ENCODE measurements at places on chromosomes 7 and 10. TPM values are rescaled to one million over a fixed set of nuclear protein-coding genes. Genes with fewer than 3 reads are reported as not detected.

GRCh38 chr7:94133460-94133859 lies 129.3 kb upstream of the BET1 start:
- H3K36me3 ChIP-seq: no peaks in the 10 kb centered on the region
- no peak for DNase-seq
- no peak overlapping the region for H3K27ac ChIP-seq
- H3K4me1 ChIP-seq: no peaks in the 10 kb centered on the region
- peaks cover 4% of the 10 kb centered on the region for H3K27me3 ChIP-seq

- no peak overlapping the region for H3K4me3 ChIP-seq
- H3K36me3 ChIP-seq: no peaks in the 10 kb centered on the region
- DNase-seq: no peak
- H3K27ac ChIP-seq: no peak overlapping the region
- H3K4me1 ChIP-seq: no peaks in the 10 kb centered on the region
These were observed 86.5 kb downstream of the DKK1 start for GRCh38 chr10:52400562-52400961.

DNA sequence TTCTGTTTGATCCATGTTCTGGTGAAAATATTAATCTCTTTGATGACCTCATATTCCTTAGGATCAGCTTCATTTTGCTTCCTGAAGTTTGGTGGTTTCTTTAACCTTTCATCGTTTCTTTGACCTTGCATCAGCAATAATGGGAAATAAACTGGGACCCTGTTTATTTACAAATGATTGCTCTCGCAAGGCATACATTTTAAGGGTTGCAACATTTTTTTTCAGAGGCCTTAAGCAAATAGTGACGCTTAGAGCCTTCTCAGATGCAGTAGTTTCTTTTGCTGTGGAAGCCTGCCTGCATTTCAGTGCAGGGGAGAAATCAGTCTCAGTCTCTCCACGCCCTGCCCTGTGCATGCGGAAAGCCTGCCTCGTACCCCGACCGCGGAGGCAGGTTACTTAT lies 139.1 kb upstream of the NPS start:
- no peaks in the 10 kb centered on the region for H3K27me3 ChIP-seq
- no peak overlapping the region for H3K27ac ChIP-seq
- no peaks in the 10 kb centered on the region for H3K36me3 ChIP-seq
- no peaks in the 10 kb centered on the region for H3K4me1 ChIP-seq
- H3K4me3 ChIP-seq: no peak overlapping the region

- H3K27me3 ChIP-seq: no peaks in the 10 kb centered on the region
- peaks cover 4% of the 10 kb centered on the region for H3K36me3 ChIP-seq
These were observed 37.0 kb downstream of the GPR22 start for GRCh38 chr7:107506674-107507339.

- no peaks in the 10 kb centered on the region for H3K4me1 ChIP-seq
- peaks cover 6% of the 10 kb centered on the region for H3K27me3 ChIP-seq
- no peak overlapping the region for H3K27ac ChIP-seq
These were observed 642 bp upstream of the AGR2 start for GRCh38 chr7:16805441-16805840.

GRCh38 chr7:154794147-154794780 lies 208.7 kb downstream of the PAXIP1 start:
- DNase-seq: no peak
- peaks cover 1% of the 10 kb centered on the region for H3K4me1 ChIP-seq
- no peak overlapping the region for H3K27ac ChIP-seq
- peaks cover 15% of the 10 kb centered on the region for H3K27me3 ChIP-seq

DNA sequence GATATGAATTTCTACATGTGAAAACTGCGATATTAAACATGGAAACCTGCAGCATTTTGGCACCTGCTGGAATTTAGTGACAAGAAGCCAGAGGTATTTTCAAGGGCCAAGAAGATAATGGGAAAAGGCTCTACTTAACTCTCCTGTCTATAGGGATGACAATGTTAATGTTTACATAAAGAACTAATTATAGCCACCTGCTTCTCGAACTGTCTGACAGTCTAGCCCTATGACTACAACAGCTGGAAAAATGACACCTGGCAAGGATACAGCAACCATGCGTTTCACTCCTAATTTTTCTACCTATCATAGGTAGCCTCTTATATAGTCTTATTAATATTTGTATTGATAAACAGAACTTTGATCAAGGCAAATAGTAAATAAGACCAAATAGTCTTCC lies 49.6 kb downstream of the MAGI2 start:
- H3K4me1 ChIP-seq: no peaks in the 10 kb centered on the region
- H3K27ac ChIP-seq: no peak overlapping the region
- DNase-seq: no peak
- H3K36me3 ChIP-seq: no peaks in the 10 kb centered on the region
- H3K27me3 ChIP-seq: no peaks in the 10 kb centered on the region

DNA sequence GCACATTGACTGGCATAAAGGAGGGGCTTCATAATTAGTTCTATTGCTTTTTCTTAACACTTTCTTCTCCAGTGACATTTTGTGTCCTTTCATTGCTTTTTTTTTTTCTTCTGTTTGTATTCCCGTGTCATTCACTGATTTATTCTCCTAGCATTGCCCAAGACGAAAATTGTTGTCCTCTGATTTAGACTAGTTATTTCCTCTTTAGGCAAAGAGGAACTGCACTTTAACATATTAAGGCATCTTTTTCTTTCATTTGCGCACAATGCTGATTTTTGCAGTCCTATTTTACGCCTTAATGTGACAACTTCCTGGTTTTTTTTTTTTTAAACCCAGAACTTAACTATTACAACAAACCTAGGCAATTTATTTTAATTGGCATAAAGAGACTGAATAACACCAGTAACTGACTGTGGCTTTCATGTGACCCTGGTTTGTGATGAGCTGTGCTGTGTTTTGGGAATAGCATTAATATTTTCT lies 39.7 kb downstream of the ARID5B start:
- H3K36me3 ChIP-seq: no peaks in the 10 kb centered on the region
- H3K27ac ChIP-seq: peak overlapping the region; percentile 84
- H3K27me3 ChIP-seq: no peaks in the 10 kb centered on the region
- H3K4me3 ChIP-seq: peak overlapping the region; percentile 63

DNA sequence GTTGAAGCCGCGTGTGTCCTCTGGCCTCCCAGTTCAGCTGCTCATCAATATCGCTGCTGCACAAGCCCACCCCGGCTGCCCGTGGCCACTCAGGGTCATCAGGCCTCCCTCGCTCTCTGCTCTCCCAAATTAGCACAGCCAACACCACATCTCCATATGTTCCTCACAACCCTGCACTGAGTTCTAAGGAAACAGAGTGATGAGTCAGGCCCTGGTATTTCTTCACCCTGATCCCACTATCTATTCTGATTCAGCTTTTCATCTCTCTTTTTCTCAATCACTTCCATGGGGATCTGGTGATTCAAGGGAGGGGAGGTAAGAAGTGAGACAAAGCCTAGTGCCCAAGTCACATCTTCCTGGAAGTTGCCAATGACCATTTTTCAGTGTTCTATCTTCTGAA lies 23.8 kb downstream of the CYTH3 start:
- peaks cover 3% of the 10 kb centered on the region for H3K27me3 ChIP-seq
- no peak overlapping the region for H3K27ac ChIP-seq
- peaks cover 5% of the 10 kb centered on the region for H3K4me1 ChIP-seq
- H3K36me3 ChIP-seq: no peaks in the 10 kb centered on the region
- DNase-seq: no peak

- no peaks in the 10 kb centered on the region for H3K36me3 ChIP-seq
- DNase-seq: no peak
- no peak overlapping the region for H3K4me3 ChIP-seq
- H3K27me3 ChIP-seq: no peaks in the 10 kb centered on the region
These were observed 93.1 kb downstream of the ARID5B start for GRCh38 chr10:61994405-61995219.

GRCh38 chr7:116971869-116972268 lies 18.6 kb downstream of the ST7 start:
- H3K4me3 ChIP-seq: no peak overlapping the region
- no peak for DNase-seq
- peaks cover 21% of the 10 kb centered on the region for H3K27me3 ChIP-seq
- no peak overlapping the region for H3K27ac ChIP-seq
- no peaks in the 10 kb centered on the region for H3K36me3 ChIP-seq

GRCh38 chr7:29878081-29878688 lies 71.9 kb downstream of the WIPF3 start:
- H3K27ac ChIP-seq: no peak overlapping the region
- H3K36me3 ChIP-seq: no peaks in the 10 kb centered on the region
- no peaks in the 10 kb centered on the region for H3K27me3 ChIP-seq
- no peak for DNase-seq
- H3K4me3 ChIP-seq: no peak overlapping the region
- peaks cover 12% of the 10 kb centered on the region for H3K4me1 ChIP-seq

GRCh38 chr10:103808780-103809179 lies 46.6 kb downstream of the SH3PXD2A start:
- H3K27ac ChIP-seq: no peak overlapping the region
- no peaks in the 10 kb centered on the region for H3K36me3 ChIP-seq
- DNase-seq: no peak
- H3K4me1 ChIP-seq: peaks cover 6% of the 10 kb centered on the region
- H3K4me3 ChIP-seq: no peak overlapping the region
- H3K27me3 ChIP-seq: no peaks in the 10 kb centered on the region

DNA sequence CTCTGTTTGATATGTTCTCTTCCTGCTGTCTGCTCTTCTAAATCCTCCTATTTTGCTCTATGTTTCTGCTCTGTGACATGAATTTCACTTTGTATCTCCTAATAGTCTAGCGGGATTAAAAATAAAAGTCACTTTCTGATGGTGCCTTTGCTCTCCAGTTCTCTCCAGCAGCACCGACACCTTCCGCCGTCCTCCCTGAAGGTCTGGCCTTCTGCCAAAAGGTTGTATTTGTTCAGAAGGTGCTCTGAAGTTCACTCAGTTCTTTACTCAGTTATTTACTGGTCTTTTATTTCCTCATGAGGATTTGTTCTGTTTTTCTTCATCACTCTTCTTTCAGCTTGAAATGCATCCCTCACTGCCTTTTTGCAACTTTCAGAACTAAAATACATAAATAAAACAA lies 11.2 kb upstream of the EPHA1 start:
- H3K36me3 ChIP-seq: peaks cover 9% of the 10 kb centered on the region
- no peaks in the 10 kb centered on the region for H3K27me3 ChIP-seq
- DNase-seq: no peak
- H3K4me1 ChIP-seq: peaks cover 8% of the 10 kb centered on the region

- DNase-seq: peak; percentile 65
- no peak overlapping the region for H3K4me3 ChIP-seq
- no peaks in the 10 kb centered on the region for H3K27me3 ChIP-seq
- H3K4me1 ChIP-seq: peaks cover 44% of the 10 kb centered on the region
- no peaks in the 10 kb centered on the region for H3K36me3 ChIP-seq
- H3K27ac ChIP-seq: peak overlapping the region; percentile 76
These were observed 11.3 kb downstream of the C10orf105 start for GRCh38 chr10:71708301-71708703.

FAM180A gene
- total RNA-seq: not detected

OR2A7 gene
- 5.9 TPM for total RNA-seq

LAMB1 gene
- 0.13 TPM for total RNA-seq

PILRA gene
- 8.6 TPM for total RNA-seq

TMEM229A gene
- total RNA-seq: not detected

FOXI2 gene
- not detected for total RNA-seq
